Thymus (tissue), 14 donors: ENCODE measurements at places on chromosomes 6 and 20. TPM values are rescaled to one million over a fixed set of nuclear protein-coding genes. Genes with fewer than 3 reads are reported as not detected.

The CALHM4 gene
- total RNA-seq = not detected

DNA sequence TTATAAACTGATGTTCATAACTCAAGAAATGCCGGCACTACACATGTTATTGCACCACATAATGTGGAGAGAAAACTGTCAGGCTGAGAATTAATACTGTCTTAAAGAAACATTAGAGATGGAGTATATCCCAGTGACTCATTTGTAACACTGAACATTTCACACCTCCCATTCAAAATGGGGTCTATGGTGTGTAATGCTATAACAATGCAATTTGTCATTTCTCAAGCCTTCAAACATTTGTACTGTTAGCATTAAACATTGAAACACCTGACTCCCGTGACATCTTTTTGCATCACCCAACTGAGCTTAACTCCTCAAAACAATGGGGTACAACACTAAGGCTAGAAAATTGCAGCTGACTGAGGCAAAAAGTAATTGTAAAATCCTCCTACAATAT lies 151.7 kb downstream of the DST start:
- no peak for DNase-seq

DNA sequence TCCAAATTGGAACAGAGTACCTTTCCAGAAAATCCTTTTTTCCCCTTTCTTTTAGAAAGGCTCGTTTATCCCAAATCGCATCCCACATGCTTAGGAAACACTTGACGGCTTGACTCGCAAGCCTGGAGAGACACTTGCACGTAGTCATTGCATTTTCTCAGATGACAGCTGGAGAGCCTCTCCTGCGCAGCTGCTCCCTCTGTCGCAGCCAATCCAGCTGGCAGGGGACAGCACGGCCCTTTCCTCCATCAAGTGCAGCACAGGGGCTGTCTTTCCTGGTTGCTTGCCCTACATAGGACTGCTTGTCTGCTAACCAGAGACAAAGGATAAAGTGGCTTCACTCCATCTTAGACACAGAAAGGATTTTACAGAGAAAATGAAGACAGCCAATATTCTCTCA lies 77.6 kb upstream of the RGS17 start:
- DNase-seq = no peak

DNA sequence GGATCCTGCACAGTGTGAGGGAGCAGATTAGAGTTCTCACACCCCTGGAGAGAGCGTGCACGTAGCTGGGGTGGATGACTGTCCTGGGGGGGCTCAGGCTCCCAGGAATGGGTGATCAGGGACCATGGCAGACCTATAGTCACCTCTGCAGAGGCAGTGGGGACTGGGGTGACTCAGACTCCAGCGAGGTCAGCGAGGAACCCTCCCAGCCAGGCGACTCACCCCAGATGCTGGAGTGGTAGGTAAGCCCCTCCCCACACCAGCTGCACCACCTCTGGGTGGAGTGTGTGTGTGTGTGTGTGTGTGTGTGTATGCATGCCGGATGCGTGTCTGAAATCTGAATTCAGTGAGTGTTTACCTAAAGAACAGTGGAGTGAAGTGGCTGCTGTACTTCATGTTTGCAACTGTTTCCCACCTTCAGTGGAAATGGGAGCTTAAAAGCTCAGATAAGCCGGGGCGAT lies 17.4 kb upstream of the GTSF1L start:
- no peak for DNase-seq

DNA sequence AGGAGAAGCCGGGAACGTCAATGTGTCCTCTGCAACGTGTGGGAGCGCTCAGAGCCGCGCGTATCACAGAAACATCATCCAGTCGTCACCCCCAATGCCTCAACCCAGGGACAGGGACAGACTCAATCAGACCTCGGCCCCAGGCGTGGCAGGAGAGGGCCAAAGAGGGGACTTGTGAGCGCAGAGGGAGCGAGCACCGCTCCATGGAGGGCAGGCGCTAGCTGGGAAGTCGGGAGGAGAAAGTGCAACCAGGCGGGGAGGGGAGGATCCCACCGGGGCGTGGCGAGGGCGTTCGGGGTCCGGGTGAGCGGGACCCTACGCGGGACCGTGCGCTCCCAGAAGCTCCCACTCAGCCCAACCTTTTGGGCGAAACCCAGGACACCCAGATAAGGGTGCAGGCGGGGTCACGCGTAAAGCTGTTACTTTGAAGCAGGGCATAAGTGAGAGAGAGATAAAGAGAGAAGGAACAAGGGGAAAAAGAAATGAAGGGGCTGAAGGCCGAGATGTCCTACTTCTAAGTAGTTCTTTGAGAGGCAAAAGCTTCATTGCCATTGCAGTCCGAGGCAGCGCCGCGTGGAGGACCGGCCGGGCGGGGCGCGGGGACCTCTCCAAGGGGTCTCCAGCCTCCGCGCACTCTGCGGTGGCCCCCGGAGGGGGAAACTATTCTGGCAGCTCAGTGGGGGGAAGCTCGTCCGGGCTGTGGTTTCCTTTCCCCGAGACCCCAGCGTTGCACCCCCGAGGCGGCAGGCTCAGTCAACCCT lies 862 bp upstream of the SOBP start:
- no peak for DNase-seq

- no peak for DNase-seq
Observed at GRCh38 chr6:40558102-40558501, 29.1 kb downstream of the LRFN2 start.
